Stimulated activated CD8-positive, alpha-beta memory T cell treated with anti-CD3 and anti-CD28 coated beads, Interleukin-15, amount 100 ng/mL, for 48 hours (primary cell): ENCODE measurements at places on chromosomes 16 and 17.

GRCh38 chr17:75832652-75833400 lies 11.4 kb downstream of the UNC13D start:
- no peak for DNase-seq

GRCh38 chr17:46056800-46057304 lies 57.8 kb downstream of the STH start:
- no peak for DNase-seq

DNA sequence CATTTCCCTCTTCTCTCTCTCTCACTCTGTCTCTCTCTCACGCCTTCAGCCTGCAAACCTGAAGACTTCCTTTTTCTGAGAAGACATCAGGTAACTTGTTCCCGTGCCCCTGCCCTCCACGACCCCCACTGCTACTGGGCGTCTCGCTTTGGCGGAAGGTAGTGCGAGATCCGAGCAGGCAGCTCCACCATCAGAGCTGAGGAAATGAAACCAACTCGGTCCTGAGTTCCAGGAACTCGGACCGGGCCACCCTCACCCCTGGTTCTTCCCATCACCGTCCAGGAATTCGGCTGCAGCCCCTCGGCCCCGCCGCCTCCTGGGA lies 585 bp downstream of the MLKL start:
- no peak for DNase-seq

DNA sequence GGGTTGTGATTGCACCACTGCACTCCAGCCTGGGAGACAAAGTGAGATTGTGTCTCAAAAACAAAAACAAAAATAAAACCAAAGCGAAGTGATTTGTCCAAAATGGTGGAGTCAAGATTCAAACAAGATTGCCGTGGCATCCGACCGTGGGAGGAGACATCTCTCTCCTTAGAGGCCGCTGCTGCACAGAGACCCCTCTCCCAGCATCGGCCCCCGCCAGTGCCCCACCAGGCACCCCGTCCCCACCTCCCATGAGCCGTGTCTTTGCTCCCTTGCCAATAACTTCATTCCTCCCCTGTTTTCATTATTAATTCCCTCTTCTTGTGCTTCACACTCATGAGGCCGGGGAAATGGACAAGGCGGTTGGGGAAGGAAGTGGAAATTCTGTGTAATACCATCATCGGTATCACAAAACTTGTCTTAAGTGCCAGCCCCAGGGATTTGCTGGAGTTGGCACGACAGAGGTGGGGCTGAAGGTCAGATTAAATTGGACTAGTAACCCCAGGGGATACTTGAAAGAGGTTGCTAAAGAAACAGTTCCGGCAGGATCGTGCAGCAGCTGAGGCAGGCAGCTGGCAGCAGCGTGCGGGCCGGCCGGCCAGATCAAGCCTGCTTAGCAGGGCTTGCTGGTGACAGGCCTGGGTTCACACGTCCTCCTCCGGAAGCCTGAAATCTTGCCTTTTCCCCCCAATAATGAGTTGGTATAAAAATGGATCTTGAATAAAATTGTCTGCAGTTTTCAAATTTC lies 66.8 kb downstream of the RTN4RL1 start:
- no peak for DNase-seq

- no peak for DNase-seq
These were observed 15.7 kb upstream of the MC1R start for GRCh38 chr16:89902980-89903379.

GRCh38 chr17:61556224-61557188 lies 34.5 kb downstream of the NACA2 start:
- no peak for DNase-seq

- DNase-seq, result no peak
These were observed 1.2 kb downstream of the BCAR1 start for GRCh38 chr16:75250089-75250808.
